ENCODE measurements at places on chromosomes 7 and 10. TPM values are rescaled to one million over a fixed set of nuclear protein-coding genes. Genes with fewer than 3 reads are reported as not detected.

TMEM178B gene
- under 0.01 TPM for total RNA-seq

SFRP5 gene
- total RNA-seq: 1.3 TPM

GRB10 gene
- total RNA-seq: 45.1 TPM

DNA sequence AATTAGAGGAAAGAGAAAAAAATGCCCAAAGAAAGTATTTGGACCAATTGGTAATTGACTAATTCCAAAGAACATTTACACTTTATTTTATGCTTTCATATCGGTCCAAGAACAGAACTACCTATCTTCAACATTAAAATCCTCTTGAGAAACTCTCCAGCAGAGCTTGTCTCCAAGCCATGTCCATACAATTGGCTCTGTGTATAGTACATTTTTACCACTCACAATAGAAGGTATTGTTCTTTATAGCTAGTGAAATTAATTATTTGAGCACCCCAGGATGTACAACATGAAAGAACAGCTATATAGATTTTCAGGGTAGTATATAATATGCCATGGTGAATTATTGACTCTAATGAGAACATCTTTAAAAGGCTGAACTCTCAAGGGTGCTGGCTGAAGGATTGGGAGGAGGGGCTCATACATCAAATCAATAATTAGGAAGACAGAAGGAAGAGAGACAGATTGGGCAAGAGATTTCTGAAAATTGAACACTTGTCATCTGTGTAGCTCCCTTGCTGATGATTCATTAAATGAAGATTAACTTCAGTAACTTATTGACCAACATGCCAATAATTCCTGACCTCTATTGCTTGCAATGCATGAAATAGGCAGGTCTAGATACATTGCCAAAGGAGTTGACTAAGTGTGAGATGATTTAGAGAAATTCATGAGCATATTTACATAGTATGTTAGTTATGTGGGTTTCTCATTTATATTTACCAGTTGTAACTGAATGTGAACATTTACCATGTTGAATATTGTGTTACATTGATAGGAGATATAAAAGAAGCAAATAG, 249.7 kb downstream of the MTERF1 start:
- DNase-seq: no peak

- peak; percentile 63 for DNase-seq
Measured at GRCh38 chr10:30967650-30968410, 63.8 kb downstream of the ZNF438 start.

GRCh38 chr10:85927952-85928665, 438.5 kb downstream of the GRID1 start:
- DNase-seq: no peak

- no peak for DNase-seq
Measured at GRCh38 chr7:80607136-80607535, 31.3 kb upstream of the CD36 start.

DNA sequence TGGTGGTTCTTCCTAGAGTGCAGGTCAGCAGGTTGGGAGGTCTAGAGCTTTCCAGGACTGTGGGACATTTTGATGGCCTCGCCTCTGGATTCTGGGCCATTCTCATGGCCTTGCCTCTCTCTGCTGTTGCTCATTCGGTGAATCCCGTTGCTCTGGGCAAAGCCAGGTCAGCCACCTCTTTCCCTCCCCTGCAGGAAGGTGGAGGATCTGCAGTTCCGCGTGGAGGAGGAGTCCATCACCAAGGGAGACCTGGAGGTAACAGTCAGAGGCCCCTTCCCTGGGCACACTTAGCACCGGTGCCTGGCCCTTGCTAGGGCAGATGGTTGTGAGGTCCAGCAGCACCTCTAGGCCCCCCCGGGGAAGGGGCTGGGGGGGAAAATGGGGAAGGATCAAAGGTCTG, 74.9 kb downstream of the CLIP2 start:
- no peak for DNase-seq

GRCh38 chr7:73824986-73825385, 5.8 kb upstream of the CLDN4 start:
- DNase-seq: no peak

GRCh38 chr7:147567043-147567442, 1023.5 kb upstream of the C7orf33 start:
- no peak for DNase-seq

- DNase-seq: peak; percentile 98
Measured at GRCh38 chr10:68074775-68075549, at the start of gene HERC4. Gene HERC4, minus strand, starts transcription at chr10:68075283. Its CDS starts 2,175 bp downstream, at chr10:68073108.

DNA sequence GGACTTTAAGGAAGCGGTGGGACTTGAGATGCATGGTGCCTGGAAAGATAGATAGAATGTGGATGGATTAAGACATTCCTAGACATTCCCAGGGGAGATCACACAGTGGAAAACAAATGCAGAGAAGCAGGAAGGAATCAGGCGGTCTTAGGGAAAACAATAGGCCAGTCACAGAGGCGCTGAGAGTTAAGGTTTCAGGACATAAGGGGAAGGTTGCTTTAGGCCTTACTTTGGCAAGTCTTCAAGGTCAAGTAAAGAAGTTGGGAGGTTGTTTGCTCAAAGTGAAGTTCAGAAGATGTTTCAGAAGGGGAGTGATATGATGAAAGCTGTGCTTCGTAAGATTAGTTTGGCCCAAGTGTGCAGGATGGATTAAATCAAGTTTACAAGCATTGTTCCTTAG, 109.4 kb downstream of the SUGCT start:
- no peak for DNase-seq

DNA sequence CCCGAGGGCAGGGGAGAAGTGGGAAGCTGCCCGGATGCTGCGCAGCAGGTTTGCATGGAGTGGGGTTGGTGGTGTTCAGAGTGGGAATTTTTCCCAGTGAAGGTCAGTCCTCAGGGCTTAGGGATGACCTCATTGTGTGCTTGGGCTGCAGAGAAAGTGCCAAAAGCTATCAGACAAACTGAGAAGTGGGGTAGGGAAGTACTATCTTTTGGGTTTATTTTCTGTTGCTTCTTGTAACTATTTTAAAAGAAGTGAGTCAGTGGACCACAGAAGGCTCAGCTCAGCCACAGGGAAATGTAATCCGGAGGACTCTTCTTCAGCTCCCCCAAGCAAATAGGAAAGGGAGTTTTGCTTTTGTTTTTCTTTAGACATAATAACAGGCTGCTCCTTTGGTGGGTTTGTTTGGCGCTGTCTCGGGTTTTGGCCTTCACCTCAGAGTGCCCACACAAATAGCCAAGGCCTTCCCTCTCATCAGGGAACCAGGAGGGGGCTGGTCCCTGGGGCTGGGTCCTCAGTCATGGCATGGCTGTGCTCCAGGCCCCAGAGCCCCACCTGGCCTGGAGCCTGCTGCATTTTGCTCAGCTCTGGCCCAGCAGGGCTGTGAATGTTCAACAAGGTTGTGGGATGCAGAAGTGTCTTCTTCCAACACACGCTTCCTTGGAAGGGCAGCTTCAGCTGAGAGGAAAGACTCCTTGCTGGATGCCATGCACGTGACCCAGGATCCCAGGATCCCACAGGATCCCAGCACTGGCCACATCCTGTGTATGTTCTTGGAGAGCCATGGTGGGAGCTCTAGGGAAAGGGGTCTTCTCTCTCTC, 5.4 kb upstream of the FAM170B start:
- DNase-seq: peak; percentile 32

Measured in stomach (tissue), 19 donors.